ENCODE measurements at places on chromosomes 3 and 15. TPM values are rescaled to one million over a fixed set of nuclear protein-coding genes. Genes with fewer than 3 reads are reported as not detected.

TFDP2 gene
- total RNA-seq, result 19.8 TPM

LRTM1 gene
- not detected for total RNA-seq

CDHR4 gene
- 0.30 TPM for total RNA-seq

ALDH1L1 gene
- 0.19 TPM for total RNA-seq

GOLGA6L4 gene
- 0.28 TPM for total RNA-seq
